ENCODE measurements at places on chromosomes 3 and 15.

DNA sequence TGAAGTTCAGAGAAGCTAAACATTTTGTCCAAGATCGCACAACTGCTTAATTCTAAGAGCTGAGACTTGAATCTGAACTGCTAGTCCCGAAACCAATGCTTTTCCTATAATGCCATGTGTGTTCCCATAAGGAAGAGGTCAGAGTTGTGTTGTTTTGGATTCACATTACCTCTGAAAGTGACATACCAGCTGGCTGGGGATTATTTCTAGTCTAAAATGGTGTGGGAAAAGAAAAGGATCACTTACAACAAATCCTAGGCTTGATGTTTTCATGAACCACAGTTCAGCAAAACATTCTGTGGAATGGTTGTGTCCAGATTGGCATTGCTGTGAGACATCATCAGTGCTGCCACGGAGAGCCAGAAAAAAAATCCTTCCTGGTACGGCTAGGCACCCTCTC, 35.0 kb upstream of the LRRC3B start:
- no peak for DNase-seq

DNA sequence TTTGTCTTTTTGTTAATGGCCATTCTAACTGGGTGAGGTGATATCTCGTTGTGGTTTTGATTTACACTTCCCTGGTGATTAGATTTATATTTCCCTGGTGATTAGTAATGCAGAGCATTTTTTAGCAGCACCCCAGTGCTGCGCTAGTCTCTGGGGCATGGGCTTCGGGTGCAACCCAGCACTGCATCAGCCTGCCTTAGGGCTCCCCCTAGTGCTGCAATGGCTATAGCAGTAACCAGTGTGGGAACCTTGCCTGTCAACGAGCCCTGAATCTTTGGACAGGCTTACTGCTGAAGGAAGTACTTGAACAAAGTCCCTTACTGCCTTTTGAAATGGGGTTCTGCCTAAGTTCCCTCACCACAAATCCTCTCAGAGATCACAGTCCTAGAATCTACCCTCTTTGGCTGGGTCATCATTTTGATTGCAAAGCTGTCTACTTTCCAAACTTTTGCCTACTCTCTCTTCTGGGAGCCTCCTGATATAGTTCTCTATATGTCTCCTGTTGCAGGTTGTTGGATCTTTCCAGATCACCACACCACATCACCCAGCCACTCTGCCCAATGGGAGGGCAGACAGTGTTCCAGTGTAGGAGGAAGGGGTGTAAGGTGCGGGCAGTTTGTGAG, 79.2 kb upstream of the CCNL1 start:
- peak; percentile 57 for DNase-seq

DNA sequence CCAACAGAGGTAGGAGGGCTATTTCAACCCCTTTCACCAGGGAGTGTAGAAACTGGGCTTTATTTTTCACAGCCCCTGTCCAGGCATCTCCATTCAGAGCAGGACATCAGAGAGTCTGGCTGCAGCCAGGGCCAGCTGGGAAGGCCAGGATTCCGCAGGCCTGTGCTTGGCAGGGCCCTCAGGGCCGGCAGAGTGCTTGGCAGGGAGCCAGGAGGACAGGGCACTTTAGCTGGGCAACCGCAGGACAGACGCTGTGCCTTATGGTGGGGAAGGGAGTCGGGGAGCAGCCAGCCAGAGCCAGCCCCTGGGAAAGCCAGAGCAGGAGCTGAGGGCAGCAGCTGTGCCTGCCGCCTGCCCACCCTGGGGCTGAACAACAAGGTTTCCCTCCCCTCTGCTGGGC, 34.5 kb upstream of the IQCF6 start:
- DNase-seq = no peak

- DNase-seq = peak; percentile 22
Observed at GRCh38 chr15:80489030-80489594, 84.9 kb downstream of the ARNT2 start.

DNA sequence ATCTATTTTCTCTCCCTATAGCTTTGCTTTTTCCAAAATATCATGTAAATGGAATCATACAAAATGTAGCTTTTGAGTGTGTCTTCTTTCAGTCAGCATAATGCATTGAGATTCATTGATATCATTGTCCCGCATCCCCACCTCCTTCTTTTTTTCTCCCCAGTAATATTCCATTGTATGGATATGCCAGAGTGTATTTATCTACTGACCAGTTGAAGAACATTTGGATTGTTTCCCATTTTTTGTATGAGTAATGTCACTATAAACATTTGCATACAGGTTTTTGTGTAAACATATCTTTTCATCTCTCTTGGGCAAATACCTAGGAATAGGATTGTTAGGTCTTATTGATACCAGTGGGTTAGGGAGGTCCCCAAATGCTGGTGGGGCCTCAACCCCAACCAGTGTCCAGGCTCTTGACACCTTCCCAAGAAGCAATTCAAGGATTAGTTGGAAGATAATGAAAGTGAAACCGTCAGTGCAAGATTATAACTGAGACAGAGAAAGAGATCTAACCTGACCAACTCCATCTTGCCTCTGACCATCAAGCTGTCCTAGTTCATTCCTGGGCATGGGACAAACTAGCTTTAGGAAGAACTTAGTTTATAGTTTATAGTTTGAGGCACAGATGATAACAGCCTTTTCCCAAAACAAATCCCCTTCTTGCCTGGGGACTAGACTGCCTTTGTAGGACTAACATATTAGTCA, 7.4 kb upstream of the SLC33A1 start:
- DNase-seq = no peak

GRCh38 chr3:149247929-149248691, 26.5 kb upstream of the CP start:
- DNase-seq = peak; percentile 40

Measured in endothelial cell of umbilical vein (primary cell).